ENCODE measurements at places on chromosomes 6 and 20.
A peak's percentile ranks its signal among the peaks of the same experiment; 100 is the strongest.

DNA sequence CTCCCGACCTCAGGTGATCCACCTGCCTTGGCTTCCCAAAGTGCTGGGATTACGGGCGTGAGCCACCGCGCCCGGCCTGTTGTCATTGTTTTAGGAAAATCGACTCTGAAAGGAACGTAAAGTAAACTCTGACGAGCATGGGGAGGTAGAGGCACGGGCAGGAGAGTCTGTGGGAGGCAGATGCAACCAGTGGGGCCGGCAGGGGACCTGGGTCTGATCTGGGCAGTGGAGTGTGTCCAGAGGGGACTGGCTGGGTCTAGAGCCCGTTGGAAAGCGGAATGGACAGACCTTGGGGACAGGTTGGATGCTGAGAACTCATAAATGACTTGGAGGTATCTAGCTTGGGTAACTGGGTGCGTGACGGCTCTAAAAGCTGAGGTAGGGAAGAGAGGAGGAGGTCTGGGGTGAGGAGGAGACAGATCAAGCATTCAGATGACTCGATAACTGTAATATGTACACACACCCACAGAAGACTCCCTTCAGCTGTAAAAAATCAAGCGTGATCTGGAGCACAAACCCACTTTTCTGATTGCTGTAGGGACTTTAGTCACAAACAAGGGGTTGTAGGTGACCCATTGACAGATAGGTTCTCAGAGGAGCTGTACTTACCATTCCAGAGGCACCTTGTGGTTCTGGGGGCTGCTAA is 22.4 kb downstream of the MANBAL start:
- no peak for DNase-seq

DNA sequence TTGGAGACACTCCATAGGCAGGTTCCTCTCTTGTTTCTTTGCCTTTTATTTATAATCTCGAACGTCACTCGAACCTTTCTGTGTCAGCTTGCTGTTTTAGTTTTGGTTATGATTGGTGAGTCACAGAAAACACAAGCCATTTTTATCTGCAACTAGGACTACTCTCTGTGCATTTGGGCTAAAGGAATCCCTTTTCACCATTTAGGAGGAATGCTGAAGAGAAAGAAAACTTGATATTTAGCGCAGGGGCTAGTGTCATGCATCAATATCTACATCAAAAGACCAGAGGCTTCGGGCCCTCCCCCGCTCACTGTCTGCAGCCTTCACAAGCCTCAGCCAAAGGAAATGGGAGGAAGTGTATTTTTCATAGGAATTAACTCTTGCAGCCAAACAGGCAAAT is 507.8 kb upstream of the CITED2 start:
- no peak for DNase-seq

DNA sequence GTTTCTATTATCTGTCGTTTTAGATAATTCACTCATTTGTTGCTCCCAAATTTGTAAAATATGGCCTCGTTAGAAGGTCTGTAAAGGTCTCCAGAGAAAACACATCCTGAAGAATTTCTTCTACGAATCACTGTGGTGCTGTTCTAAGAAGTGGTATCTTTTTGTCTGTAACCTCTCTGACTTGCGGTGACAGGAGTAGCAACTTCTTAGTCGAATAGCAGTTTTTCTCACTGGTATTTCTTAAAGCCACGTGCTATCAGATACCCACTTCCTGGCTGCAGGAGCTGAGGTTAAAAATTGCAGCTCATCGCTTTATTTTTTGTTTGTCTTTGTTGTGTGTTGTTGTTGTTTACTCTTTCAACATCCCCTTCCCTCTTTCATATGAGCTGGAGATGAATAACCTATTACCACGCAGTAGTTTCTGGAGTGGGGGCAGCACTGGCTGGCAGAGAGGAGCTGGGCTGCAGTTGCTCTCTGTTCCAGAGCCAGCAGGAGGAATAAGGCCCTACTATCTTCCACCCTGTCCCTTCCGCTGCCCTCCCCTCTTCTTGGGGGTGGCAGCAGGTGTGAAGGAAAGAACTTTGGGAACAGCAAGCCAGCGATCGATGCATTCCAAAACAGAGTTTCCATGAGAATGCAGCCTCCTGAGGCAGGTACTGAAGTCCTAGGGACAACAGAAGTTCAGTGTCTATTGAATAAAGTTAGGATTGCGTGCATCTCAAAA is 64.7 kb downstream of the C6orf118 start:
- DNase-seq = no peak

GRCh38 chr6:33677143-33677660 is 34.3 kb downstream of the UQCC2 start:
- DNase-seq = peak; percentile 67

DNA sequence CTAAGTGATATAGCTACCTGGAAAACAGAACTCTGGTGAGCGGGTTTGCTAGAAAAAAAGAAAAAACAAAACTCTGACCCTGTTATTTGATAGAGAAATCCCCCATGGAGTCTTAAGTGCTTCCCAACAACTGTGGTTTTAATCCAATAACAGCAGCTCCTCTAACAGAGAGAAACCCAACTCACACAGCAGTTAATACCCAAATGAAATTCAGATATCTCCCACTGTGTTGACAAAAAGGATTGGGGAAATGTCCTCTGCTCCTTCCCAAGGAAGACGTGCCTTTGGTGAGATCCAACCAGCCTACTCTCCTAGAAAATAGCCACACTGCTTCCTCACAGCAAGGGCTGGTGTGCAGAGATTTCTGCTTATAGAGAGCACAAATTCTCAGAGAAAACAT is 200.4 kb upstream of the FBXL4 start:
- DNase-seq = no peak

DNA sequence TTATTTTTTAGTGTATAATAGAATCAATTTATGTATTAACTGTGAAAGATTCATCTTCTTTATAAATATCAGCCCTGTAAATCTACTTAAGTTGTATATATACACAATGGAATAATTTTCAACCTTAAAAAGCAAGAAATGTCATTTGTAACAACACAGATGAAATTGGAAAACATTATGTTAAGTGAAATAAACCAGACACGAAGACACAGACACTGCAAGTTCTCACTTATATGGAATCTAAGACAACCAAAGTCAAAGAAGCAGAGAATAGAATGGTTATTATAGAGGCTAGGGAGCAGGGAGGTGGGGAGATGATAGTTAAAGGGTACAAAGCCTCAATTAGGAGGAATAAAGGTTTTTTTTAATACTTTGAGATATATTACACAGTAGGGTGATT is 1404.4 kb downstream of the HACE1 start:
- DNase-seq = no peak

DNA sequence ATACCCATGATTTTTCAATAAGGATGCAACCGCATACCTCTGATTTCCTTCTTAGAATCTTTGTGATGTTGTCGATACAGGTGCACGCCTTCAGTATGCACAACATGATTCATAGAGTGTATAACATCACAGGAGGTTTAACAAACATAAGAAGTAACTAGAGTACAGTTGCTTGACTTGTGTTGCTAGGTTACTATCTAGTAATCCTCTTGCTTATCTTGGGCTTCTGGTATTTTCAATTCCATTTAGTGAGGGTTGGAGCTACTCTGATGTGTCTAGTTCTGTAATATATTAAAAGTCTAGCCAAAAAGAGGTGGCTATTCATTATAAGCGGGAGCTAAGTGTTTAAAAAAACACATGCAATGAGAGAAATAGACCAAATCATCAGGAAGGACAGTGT is 85.5 kb upstream of the TENT5A start:
- no peak for DNase-seq

- no peak for DNase-seq
Observed at GRCh38 chr6:94463306-94463705, 1043.9 kb upstream of the EPHA7 start.

- no peak for DNase-seq
Observed at GRCh38 chr6:107386340-107386739, 73.0 kb downstream of the PDSS2 start.

DNA sequence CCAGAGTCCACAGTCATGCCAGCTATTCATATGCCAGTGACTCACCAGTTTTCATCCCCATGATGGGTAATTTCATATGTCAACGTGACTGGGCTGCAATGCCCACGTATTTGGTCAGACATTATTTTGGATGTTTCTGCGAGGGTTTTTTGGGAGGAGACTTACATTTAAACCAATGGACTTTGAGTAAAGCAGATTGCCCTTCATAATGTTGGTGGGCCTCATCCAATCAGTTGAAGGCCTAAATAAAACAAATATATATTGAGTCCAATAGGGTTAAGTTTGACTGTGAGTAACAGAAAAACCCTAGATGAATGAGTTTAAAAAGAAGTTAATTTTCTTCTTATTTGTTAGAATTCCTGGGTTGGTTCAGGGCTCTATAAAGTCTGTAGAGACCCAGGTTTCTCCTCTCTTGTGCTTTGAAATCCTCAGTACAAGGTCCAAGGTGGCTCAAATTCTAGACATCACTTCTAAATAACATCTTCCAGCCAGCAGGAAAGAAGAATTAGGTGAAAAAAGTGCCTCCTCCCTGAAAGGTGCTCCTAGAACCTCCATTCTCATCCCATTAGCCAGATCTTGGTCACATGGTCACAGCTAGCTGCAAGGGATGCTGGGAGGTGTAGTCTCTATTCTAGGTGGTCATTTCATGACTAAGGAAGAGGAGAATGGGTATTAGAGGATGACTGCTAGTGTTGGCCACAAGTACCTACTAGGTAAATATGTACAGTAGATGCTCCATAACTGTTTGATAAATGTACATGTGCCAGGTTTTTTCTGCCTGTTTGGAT is 16.7 kb upstream of the NEDD9 start:
- no peak for DNase-seq

GRCh38 chr20:21714297-21715192 is 9.1 kb downstream of the PAX1 start:
- DNase-seq = no peak

GRCh38 chr6:135013211-135013610 is 41.4 kb downstream of the HBS1L start:
- DNase-seq = no peak

GRCh38 chr6:3386374-3386857 is 70.4 kb downstream of the SLC22A23 start:
- DNase-seq = no peak

- no peak for DNase-seq
Observed at GRCh38 chr6:117423754-117424153, 2.0 kb downstream of the ROS1 start.

DNA sequence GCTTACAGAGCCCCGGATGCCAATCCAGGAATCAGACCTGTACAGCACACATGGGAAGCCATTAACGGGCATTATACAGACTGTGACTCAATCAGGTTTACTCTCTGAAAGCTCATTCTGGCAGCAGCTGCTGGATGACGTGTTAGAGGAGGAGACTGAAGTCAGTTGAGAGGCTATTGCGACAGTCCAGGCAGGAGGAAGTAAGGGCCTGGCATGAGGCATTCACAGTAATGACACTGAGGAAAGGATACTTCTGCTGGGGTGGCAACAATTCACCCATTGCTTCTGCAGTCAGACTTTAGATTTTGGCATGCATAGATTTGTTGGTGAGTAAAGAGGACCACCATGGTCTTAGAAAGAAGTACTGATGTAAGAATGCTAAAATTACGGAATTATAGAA is 151.0 kb upstream of the HEY2 start:
- no peak for DNase-seq

- DNase-seq = no peak
Observed at GRCh38 chr6:12490351-12490903, 200.3 kb downstream of the EDN1 start.

- DNase-seq = no peak
Observed at GRCh38 chr6:128889870-128890269, 6.9 kb downstream of the LAMA2 start.

- no peak for DNase-seq
Observed at GRCh38 chr6:20875369-20875963, 341.2 kb downstream of the CDKAL1 start.

DNA sequence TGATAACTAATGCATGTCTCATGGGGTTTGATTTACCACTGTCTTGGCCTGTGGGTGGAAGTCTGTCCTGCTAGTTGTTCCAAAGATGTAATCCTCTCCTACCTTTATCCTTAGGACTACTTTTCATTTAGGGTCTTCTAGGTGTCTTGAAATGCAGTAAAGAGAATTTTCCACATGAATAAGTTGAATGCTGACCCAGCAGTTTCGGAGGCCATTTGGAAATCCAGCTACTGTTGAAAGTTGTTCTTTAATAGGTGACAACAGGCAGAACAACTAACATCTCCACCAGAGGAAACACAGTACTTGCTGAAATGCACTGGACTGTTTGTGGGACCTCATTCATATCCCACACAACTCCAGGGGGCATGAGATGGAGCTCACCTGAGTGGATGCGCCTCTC is 478.1 kb downstream of the BTBD3 start:
- DNase-seq = no peak

GRCh38 chr6:36230371-36230770 is 33.8 kb downstream of the BRPF3 start:
- no peak for DNase-seq

DNA sequence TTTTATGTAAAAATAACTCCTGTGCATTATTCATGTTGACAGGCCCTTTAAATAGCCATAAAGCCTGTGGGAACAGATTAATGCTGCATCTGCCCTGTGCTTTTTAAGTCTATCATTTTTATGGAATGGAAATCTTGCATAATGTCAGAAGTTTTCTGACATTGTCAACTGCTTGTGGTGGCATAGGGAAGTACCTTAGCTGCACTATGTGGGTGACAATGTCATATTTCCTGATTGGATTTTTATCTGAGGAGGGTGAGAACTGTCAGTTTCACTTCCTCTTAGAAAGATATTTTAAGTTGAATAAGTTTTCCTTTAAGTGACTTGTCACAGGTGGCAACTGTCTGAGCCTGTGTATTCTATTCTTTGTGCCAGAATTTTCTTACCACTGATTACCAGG is 267.9 kb downstream of the PLCB1 start:
- no peak for DNase-seq

DNA sequence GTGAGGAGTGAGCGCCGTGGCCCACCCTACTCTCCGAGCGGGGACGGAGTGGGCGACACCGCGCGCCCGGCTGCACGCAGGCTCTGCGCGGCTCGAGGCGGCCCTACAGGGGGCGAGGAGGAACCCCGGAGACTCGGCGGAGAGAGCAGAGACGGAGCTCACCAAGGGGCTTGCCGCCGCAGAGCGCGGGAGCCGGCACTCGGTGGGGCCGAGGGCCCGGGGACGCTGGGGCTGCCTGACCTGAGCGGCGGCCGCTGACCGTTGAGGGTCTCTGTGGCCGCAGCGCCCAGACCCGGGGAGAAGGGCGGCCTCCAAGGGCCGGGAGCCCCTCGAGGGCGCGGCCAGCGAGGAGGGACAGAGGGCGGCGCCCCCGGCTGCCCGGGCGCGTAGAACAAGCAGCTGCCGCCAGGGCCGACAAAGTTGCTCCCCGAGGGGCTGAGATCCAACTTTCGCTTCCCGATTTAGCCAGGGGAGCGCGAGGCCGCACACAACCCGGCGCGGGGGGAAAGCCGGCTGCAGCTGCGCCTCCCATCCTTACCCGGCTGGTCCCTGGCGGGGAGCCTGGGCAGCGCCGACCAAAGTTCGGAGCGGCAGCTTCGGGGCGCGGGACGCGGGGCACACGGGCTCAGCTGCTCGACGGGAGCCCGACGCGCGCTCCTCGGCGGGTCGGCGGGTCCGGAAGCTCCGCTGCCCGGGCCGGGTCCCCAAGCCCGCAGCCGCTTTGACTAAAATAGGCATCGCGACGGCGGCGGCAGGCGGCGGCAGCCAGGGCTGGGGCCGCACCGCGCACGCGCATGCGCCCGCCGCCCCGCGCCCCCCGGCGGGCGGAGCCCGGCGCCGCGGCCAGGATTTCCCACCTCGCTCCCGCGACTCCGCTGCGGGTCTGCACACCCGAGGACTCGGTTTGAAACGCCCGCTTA is 43.1 kb downstream of the POPDC3 start:
- no peak for DNase-seq
